ENCODE measurements at places on chromosomes 2 and 18.

DNA sequence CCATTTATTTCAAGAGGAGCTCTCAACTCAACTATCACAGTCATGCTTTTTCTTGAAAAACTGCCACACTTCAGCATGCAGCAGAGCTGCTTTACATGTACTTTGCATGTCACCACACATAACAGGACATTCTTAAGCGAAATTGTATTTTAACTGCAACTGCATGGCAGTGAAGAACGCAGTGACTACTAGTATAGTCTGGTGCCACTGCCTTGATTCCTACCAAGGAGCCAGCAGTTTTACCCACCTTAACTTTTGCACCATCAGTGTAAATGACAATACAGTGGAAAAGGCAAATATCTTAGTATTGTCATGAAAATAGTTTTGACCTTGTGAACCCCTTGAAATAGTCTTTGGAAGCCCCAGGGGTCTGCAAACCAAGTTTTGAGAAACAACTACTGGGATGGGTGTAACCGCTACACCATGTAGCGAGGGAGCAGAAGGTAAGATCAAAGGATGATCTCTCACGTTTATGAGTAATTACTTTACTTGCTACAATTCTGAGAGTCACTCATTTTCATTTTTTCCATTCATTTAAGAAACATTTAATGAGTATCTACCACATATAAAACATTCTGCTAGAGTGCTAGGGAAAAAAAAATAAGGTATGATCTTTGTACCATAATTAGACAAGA lies 32.3 kb upstream of the MPP4 start:
- H3K4me1 ChIP-seq, result no peaks in the 10 kb centered on the region
- no peak overlapping the region for H3K4me3 ChIP-seq
- DNase-seq, result no peak

- no peak for DNase-seq
- H3K4me1 ChIP-seq, result peaks cover 28% of the 10 kb centered on the region
- H3K27me3 ChIP-seq, result no peaks in the 10 kb centered on the region
- no peaks in the 10 kb centered on the region for H3K36me3 ChIP-seq
- no peak overlapping the region for H3K4me3 ChIP-seq
- no peak overlapping the region for H3K27ac ChIP-seq
Observed at GRCh38 chr18:23861805-23862470, 152.6 kb upstream of the TTC39C start.

DNA sequence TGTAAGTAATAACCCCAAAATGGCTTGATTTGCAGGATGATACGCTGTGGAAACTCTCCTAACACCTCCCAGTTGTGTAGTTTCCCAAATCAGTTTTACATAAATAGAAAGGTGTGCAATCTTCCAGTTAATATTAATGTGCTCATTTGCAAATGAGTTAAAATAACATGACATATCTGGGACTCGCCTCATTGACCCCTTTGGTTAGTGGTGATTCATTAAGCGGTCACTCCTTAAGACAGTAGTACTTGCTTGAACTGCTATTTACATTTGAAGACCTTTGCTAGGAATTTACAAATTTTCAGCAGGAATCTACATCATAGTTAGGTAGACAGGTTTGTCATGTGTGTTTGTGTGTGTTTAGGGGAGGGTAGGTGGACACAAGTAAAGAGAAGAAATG lies 1367.7 kb upstream of the CELF4 start:
- no peak overlapping the region for H3K27ac ChIP-seq
- DNase-seq, result no peak
- no peaks in the 10 kb centered on the region for H3K36me3 ChIP-seq
- H3K27me3 ChIP-seq, result no peaks in the 10 kb centered on the region
- no peaks in the 10 kb centered on the region for H3K4me1 ChIP-seq
- no peak overlapping the region for H3K4me3 ChIP-seq

- no peaks in the 10 kb centered on the region for H3K4me1 ChIP-seq
- H3K4me3 ChIP-seq, result no peak overlapping the region
- no peak for DNase-seq
- H3K27me3 ChIP-seq, result no peaks in the 10 kb centered on the region
Observed at GRCh38 chr2:17184512-17184911, 333.7 kb downstream of the RAD51AP2 start.

Data from T-cell (primary cell).